ENCODE measurements at places on chromosomes 1 and 21. TPM values are rescaled to one million over a fixed set of nuclear protein-coding genes. Genes with fewer than 3 reads are reported as not detected.

GRCh38 chr1:64280001-64280400 lies 76.6 kb downstream of the UBE2U start:
- H3K4me1 ChIP-seq, result no peaks in the 10 kb centered on the region
- no peaks in the 10 kb centered on the region for H3K36me3 ChIP-seq
- no peak overlapping the region for H3K27ac ChIP-seq
- no peak overlapping the region for H3K4me3 ChIP-seq
- no peaks in the 10 kb centered on the region for H3K27me3 ChIP-seq

The CAPN9 gene
- total RNA-seq, result not detected

DNA sequence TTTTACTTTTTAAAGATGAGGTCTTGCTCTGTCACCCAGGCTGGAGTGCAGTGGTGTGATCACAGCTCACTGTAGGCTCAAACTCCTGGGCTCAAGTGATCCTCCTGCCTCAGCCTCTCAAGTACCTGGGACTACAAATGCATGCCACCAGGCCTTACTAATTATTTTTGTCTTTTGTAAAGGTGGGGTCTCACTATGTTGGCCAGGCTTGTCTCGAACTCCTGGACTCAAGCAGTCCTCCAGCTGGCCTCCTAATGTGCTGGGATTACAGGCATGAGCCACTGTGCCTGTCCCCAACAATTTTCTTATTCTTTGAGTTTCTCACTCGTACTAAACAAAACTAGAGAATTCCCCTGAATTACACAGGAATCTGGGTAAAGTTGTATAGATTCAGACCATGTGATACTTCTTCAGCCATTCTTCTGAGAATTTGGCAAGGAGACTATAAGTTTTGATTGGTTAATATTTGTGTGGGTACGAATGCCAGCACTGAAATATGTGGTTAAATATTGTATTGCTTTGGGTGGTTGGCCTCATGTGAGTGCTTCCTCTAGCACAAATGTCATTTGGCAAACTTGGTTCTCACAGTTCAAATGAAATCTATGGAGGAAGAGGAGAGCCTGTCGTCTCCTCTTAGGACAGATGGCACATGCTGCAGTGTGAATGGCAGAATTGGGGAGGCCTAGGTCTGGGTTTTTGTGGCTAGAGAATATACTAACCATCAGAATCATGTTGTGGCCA lies 104.9 kb downstream of the RUNX1 start:
- H3K36me3 ChIP-seq, result no peaks in the 10 kb centered on the region
- no peaks in the 10 kb centered on the region for H3K4me1 ChIP-seq
- no peak for DNase-seq
- H3K27me3 ChIP-seq, result no peaks in the 10 kb centered on the region
- H3K4me3 ChIP-seq, result no peak overlapping the region

DNA sequence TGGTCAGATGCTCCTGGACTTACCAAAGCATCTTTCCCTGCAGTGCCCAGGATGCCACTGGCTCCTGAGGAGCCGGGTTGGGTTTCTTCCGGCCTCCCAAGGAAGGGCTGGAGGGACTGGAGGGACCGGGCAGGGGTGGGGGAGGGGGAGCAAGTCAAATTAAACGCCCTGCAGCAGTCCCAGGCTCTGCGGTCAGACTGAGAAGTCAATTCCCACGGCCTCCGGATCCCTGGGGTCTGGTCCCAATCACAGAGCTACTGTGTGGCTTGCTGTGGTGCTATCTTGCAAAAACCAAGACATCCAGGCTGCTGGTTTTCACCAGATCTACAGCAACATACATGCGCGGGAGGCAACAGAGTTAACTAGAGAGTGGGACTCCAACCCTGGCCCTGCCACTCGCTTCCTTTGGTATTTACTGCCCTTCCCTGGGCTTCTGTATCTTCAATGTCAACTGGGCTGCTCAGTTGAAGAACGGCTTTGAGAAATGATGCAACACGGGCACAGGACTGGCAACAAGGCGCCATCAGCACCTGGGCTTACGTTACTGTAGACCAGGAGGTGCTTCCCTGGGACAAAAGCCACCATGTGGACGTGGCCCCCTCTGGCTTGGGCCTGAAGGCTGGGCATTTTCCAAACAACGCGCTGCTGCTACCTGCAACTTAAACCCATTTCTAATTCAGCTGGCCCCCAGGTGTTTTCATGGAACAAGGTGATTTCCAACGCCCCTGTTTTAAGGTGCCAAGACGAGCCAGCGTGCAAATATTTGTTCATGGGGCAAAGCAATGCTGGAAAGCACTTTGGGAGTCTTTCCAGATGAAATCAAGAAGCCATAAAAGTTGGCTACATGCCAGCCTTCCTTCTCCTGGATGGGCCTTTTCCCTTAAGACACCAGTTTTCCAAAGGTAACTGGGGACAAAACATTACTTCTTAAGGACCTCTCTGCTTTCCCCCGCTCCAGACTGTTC lies 11.5 kb downstream of the RCC2 start:
- DNase-seq, result no peak
- no peak overlapping the region for H3K4me3 ChIP-seq
- peaks cover 18% of the 10 kb centered on the region for H3K4me1 ChIP-seq

The PBXIP1 gene
- total RNA-seq, result 309 TPM

DNA sequence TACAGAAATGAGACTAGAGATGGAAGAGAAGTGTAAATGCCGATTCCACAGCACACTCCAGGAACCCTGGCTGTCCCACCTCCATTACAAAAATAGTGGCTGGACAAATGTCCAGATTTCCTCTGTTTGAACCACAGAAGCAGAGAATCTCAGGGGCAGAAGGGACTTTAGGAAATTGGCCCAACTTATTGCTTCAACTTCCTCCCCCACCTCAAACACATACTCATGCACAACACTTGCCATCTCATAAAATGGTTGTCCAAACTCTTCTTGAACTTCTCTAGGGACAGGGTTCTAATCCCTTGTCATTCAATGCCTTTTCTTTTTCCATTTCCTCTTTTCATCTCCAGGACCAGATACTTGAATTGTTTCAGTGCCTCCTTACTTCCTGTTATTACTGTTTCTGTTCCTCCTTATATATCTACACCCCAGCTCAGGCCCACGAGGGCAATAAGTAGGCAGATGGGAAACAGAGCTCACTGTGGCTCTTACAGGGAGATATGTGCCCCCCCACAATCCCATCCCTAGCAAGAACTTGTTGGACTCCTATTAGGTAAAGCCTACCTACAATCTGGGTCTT lies 8.5 kb upstream of the B4GALT3 start:
- H3K4me3 ChIP-seq, result no peak overlapping the region
- H3K36me3 ChIP-seq, result peaks cover 7% of the 10 kb centered on the region
- H3K27me3 ChIP-seq, result no peaks in the 10 kb centered on the region
- peaks cover 25% of the 10 kb centered on the region for H3K4me1 ChIP-seq
- H3K27ac ChIP-seq, result peak overlapping the region; percentile 47
- DNase-seq, result no peak

The ADAR gene
- total RNA-seq, result 96.3 TPM

The IFFO2 gene
- 40.3 TPM for total RNA-seq

GRCh38 chr1:236465959-236466303 lies 57.9 kb upstream of the LGALS8 start:
- H3K27me3 ChIP-seq, result no peaks in the 10 kb centered on the region
- no peak for DNase-seq
- no peak overlapping the region for H3K4me3 ChIP-seq
- H3K27ac ChIP-seq, result no peak overlapping the region

The SMPDL3B gene
- not detected for total RNA-seq

GRCh38 chr21:28473530-28474220 lies 519.0 kb downstream of the LTN1 start:
- peaks cover 10% of the 10 kb centered on the region for H3K4me1 ChIP-seq
- H3K27ac ChIP-seq, result no peak overlapping the region
- DNase-seq, result no peak

GRCh38 chr1:208682664-208683013 lies 438.5 kb upstream of the PLXNA2 start:
- peak; percentile 66 for DNase-seq
- no peaks in the 10 kb centered on the region for H3K36me3 ChIP-seq
- no peaks in the 10 kb centered on the region for H3K4me1 ChIP-seq
- H3K27me3 ChIP-seq, result no peaks in the 10 kb centered on the region

The SLC37A1 gene
- 5.4 TPM for total RNA-seq

GRCh38 chr1:51768971-51769588 lies 109.4 kb downstream of the NRDC start:
- no peaks in the 10 kb centered on the region for H3K27me3 ChIP-seq
- no peak for DNase-seq
- no peak overlapping the region for H3K27ac ChIP-seq
- H3K4me1 ChIP-seq, result peaks cover 5% of the 10 kb centered on the region
- H3K36me3 ChIP-seq, result peaks cover 22% of the 10 kb centered on the region

- DNase-seq, result no peak
- peak overlapping the region; percentile 22 for H3K27ac ChIP-seq
- H3K27me3 ChIP-seq, result no peaks in the 10 kb centered on the region
Measured at GRCh38 chr1:27605796-27606707, 2.1 kb upstream of the AHDC1 start.

GRCh38 chr1:26388791-26389445 lies 16.4 kb upstream of the ZNF683 start:
- no peaks in the 10 kb centered on the region for H3K4me1 ChIP-seq
- no peak overlapping the region for H3K4me3 ChIP-seq
- no peak for DNase-seq

- H3K4me3 ChIP-seq, result no peak overlapping the region
- no peak for DNase-seq
- H3K27ac ChIP-seq, result no peak overlapping the region
- H3K4me1 ChIP-seq, result peaks cover 20% of the 10 kb centered on the region
- no peaks in the 10 kb centered on the region for H3K27me3 ChIP-seq
Measured at GRCh38 chr1:221454096-221454495, 287.8 kb downstream of the DUSP10 start.

GRCh38 chr1:220982686-220983085 lies 103.4 kb downstream of the HLX start:
- no peak for DNase-seq
- no peaks in the 10 kb centered on the region for H3K36me3 ChIP-seq
- no peak overlapping the region for H3K27ac ChIP-seq
- H3K4me1 ChIP-seq, result no peaks in the 10 kb centered on the region
- H3K4me3 ChIP-seq, result no peak overlapping the region

GRCh38 chr1:221772117-221772516 lies 30.2 kb upstream of the DUSP10 start:
- H3K27ac ChIP-seq, result no peak overlapping the region
- no peaks in the 10 kb centered on the region for H3K36me3 ChIP-seq

DNA sequence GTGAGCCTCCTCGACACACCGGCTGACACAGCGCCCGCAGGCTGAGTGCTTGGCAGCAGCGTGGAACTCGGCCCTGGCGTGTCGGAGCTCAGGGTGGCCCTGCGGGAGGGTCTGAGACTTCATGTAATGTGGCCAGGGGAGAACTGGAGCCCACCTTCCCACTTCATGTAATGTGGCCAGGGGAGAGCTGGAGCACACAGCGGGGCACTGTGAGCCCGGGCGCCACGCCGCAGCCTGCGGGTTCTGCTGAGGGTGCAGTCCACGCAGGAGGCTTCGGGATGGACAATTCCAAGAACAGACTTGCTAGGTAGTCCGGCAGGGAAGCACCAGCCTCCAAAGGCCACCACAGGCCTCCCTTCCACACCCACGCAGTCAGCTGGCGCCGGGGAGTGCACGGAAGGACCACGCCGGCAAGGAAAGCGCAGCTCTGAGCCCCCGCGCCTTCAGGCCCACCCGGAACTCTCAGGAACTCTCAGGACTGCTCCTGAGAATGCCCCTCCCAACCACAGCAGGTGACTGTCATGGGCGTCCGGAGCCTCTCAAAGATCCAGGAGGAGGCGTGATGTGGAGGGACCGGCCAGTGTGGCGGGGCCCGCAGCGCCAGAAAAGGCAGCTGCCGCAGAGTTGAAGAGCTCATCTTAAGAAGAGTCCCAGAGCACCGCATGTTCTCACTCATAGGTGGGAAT lies 19.3 kb upstream of the ADARB1 start:
- DNase-seq, result no peak
- H3K27ac ChIP-seq, result no peak overlapping the region
- peaks cover 29% of the 10 kb centered on the region for H3K4me1 ChIP-seq
- H3K27me3 ChIP-seq, result no peaks in the 10 kb centered on the region
- no peak overlapping the region for H3K4me3 ChIP-seq

GRCh38 chr1:151475175-151475574 lies 15.9 kb upstream of the POGZ start:
- H3K27me3 ChIP-seq, result no peaks in the 10 kb centered on the region
- no peak overlapping the region for H3K27ac ChIP-seq
- no peak overlapping the region for H3K4me3 ChIP-seq
- H3K36me3 ChIP-seq, result no peaks in the 10 kb centered on the region
- H3K4me1 ChIP-seq, result peaks cover 7% of the 10 kb centered on the region

- peak overlapping the region; percentile 54 for H3K4me3 ChIP-seq
- no peaks in the 10 kb centered on the region for H3K4me1 ChIP-seq
- no peak overlapping the region for H3K27ac ChIP-seq
- DNase-seq, result no peak
- H3K36me3 ChIP-seq, result no peaks in the 10 kb centered on the region
Measured at GRCh38 chr1:216531263-216532239, 108.3 kb upstream of the USH2A start.

DNA sequence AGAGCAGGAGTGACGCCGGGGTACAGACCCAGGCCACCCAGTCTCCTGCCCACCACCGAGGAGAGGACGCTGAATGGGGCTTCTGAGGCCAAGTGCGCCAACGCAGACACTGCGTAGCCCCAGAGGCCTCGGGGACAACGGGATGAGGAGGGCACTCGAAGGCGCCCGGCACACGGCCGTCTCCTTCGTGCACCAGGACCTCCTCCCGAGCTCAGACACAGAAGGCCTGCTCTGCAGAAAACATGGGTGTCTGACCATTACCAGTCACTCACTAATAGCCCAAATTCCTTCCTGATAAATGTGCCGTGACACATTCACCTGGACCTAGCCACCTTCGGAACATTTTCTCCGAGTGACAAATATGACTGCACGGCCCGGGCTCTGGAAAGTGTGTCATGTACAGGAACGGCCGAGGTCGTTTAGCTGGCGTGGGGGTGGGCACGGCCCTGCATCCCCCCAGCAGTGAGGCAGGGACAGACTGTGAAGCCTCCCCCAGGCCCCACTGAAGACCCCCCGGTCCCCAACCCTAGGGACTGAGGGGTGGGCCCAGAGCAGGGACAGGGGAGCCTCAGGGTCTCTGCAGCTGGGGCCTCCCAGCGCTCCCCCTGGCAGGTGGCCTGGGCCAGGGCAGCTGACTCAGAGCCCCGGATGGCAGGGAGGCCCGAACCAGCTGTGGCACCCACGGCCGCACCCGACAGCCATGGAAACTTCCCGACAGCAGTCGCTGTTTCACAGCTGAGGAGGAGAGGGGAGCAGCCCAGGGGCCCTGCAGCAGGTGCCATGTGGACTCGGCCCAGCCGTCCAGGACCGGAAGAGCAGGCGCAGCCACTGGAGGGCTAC lies 16.7 kb upstream of the COL6A2 start:
- H3K4me1 ChIP-seq, result peaks cover 46% of the 10 kb centered on the region
- peak; percentile 72 for DNase-seq
- no peak overlapping the region for H3K27ac ChIP-seq
- no peak overlapping the region for H3K4me3 ChIP-seq

The DNAI4 gene
- total RNA-seq, result 5.8 TPM

Data from esophagus muscularis mucosa (tissue), 4 donors.